PC-9 (cell line): ENCODE measurements at places on chromosomes 1 and 21. TPM values are rescaled to one million over a fixed set of nuclear protein-coding genes. Genes with fewer than 3 reads are reported as not detected.
A peak's percentile ranks its signal among the peaks of the same experiment; 100 is the strongest.

DNA sequence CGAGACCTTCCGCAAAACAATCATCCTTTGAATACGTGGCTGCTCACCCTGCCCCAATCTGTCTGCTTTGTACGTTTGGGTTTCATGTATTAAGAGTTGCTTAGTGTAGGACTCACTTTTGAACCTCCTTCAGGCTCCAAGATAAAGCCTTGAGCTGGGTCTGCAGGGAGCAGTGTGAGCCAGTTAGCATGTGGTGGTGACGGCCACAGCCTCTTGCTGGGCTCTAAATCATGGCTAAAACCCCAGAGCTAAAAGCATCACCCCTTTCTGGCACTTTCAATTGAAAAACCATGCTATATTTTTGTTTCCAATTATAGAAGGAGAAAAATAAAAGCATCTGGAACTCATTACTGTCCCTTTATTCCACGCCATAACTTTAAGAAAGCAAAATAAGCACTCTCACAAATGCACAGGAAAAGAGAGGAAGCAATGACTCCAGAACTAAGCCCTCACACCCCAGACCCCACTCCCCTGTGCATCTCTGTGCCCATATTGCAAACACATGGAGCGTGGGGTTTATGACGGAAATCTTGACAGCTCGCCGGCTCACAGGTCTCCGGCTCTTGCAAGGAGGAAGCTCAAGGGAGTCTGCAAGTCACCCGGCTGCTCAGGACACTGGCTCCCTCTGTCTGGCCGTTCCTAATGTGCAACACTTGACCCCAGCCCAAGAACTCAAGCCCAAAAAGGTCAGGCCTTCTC, 135.5 kb downstream of the MIS18A start:
- H3K27ac ChIP-seq, result no peak overlapping the region
- H3K27me3 ChIP-seq, result peaks cover 37% of the 10 kb centered on the region
- H3K4me1 ChIP-seq, result no peaks in the 10 kb centered on the region
- H3K36me3 ChIP-seq, result no peaks in the 10 kb centered on the region

GRCh38 chr1:87958201-87958600, 629.5 kb downstream of the LMO4 start:
- H3K27me3 ChIP-seq, result no peaks in the 10 kb centered on the region
- no peak for DNase-seq
- no peaks in the 10 kb centered on the region for H3K4me1 ChIP-seq
- no peak overlapping the region for H3K27ac ChIP-seq
- H3K36me3 ChIP-seq, result no peaks in the 10 kb centered on the region
- no peak overlapping the region for H3K4me3 ChIP-seq

Gene CA6
- total RNA-seq, result not detected in 2 replicates

Gene OR14K1
- not detected in 2 replicates for total RNA-seq

GRCh38 chr21:36193200-36193599, 36.6 kb downstream of the DOP1B start:
- DNase-seq, result peak; percentile 59
- peak overlapping the region; percentile 22; the same call in 1 of the 2 replicates for H3K27ac ChIP-seq
- H3K4me3 ChIP-seq, result no peak overlapping the region
- H3K36me3 ChIP-seq, result no peaks in the 10 kb centered on the region

- no peaks in the 10 kb centered on the region for H3K4me1 ChIP-seq
- H3K4me3 ChIP-seq, result no peak overlapping the region
- no peak overlapping the region for H3K27ac ChIP-seq
- no peaks in the 10 kb centered on the region for H3K36me3 ChIP-seq
Measured at GRCh38 chr1:19476450-19477190, 8.7 kb downstream of the CAPZB start.

GRCh38 chr1:117809764-117810163, 119.7 kb downstream of the GDAP2 start:
- no peaks in the 10 kb centered on the region for H3K36me3 ChIP-seq
- H3K27ac ChIP-seq, result no peak overlapping the region
- H3K27me3 ChIP-seq, result no peaks in the 10 kb centered on the region
- no peak for DNase-seq
- H3K4me3 ChIP-seq, result no peak overlapping the region

Gene KIAA0040
- total RNA-seq, result 8.8 and 9.5 TPM in 2 replicates

Gene TRIM67
- total RNA-seq, result not detected in 2 replicates

- no peak for DNase-seq
- H3K4me3 ChIP-seq, result no peak overlapping the region
Measured at GRCh38 chr1:177278626-177279390, 108.0 kb downstream of the BRINP2 start.

DNA sequence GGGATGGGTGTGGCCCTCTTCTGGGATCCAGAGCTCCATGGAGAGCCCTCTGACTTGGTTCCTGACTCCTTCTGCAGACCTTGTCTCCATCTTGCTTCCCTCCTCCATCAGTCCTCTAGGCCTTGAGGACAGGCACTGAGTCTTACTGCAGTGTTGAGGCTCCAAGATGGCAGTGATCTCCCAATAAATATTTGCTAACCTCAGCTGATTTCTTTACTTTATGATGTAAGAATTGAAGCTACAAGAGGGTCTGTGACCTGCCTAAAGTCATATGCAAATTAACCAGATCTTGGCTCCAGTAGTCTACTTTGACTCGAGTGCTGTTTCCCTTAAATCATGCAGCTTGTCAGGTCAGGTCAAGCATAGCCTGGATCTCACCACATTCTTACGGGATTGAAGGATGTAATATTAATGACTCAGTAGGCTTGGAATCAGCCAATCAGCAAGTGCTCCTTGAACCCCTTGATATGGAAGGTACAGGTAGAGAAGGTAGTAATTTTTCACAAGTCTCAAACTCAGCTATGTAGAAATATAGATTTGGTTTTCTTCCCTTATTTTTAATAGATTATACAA, 93.0 kb downstream of the CLIC6 start:
- no peak overlapping the region for H3K27ac ChIP-seq
- no peaks in the 10 kb centered on the region for H3K27me3 ChIP-seq
- no peaks in the 10 kb centered on the region for H3K36me3 ChIP-seq

Gene DPYD
- total RNA-seq, result 20.0 and 24.1 TPM in 2 replicates

Gene SNX27
- total RNA-seq, result 24.6 and 40.1 TPM in 2 replicates

Gene APCS
- not detected in 2 replicates for total RNA-seq

DNA sequence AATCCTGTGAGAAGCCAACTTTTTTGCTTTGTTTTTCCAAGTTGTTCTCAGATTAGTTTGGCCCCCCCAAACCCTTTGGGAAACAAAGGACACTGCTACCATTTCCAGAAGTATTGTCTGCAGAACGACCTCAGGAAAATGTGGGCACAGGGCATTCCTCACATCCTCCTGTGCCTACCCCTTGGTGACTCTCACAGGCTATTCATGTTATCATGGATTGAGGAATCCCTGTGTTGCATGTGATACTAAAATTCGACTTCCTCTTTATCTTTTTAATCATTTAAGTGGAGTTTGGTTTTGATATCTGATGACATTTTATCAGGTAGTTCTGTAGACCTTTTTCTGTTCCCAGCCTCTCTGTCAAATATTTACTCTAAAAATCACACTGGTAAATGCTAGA, 184.5 kb downstream of the FASLG start:
- H3K36me3 ChIP-seq, result no peaks in the 10 kb centered on the region
- H3K27me3 ChIP-seq, result no peaks in the 10 kb centered on the region
- peaks cover 6% of the 10 kb centered on the region for H3K4me1 ChIP-seq
- H3K27ac ChIP-seq, result no peak overlapping the region

Gene HPCA
- not detected in 2 replicates for total RNA-seq

DNA sequence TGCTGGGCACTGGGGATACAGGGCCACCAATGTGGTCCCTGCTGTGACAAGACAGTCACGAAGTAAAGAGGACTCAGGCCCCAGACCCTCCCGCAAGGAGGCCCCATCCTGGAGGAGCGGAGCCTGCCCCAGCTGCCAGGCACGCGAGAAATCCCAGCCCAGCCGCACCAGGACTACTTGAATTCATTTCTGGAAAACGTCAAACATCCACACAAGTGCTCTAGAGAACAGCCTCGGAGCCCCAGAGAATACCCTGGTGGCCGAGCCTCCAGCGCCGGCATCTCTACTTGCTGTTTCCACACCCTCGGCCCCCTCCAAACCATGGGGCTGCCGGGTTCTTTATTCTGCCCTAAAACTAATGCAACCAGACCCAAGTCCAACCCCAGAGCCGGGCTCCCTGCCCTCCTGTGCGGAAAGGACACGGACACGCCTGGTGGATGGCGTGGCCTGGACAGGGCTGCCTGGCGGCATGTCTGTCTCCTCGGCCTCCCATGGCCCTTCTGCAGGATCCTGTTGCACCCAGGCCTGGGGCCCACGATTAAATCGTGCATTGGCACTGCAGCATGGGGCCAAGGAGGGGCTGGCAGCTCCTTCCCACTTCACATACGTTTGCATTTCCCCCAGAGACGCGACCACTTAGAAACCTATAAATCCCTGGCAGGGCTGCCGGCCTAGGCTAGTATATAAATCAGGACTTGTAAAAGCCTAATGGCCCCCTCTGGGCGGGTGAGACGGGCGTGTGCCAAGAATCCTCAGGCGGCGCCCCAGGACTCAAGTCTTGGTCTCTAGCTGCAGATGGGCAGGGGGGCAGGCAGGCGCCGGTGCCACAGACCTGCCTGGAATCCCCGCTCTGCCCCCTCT, 41.2 kb downstream of the DMRTB1 start:
- peaks cover 17% of the 10 kb centered on the region for H3K27me3 ChIP-seq
- DNase-seq, result no peak
- H3K4me3 ChIP-seq, result no peak overlapping the region

Gene TCHH
- total RNA-seq, result 0.04 TPM in 1 of 2 replicates, not detected in the other

- H3K27me3 ChIP-seq, result peaks cover 3% of the 10 kb centered on the region; the same call in 1 of the 2 replicates
- H3K4me3 ChIP-seq, result no peak overlapping the region
- no peaks in the 10 kb centered on the region for H3K36me3 ChIP-seq
- H3K4me1 ChIP-seq, result no peaks in the 10 kb centered on the region
- DNase-seq, result no peak
Measured at GRCh38 chr1:29752141-29752540, 515.8 kb downstream of the PTPRU start.

- no peak for DNase-seq
- no peaks in the 10 kb centered on the region for H3K4me1 ChIP-seq
- no peak overlapping the region for H3K27ac ChIP-seq
- no peaks in the 10 kb centered on the region for H3K36me3 ChIP-seq
- no peaks in the 10 kb centered on the region for H3K27me3 ChIP-seq
- no peak overlapping the region for H3K4me3 ChIP-seq
Measured at GRCh38 chr1:97893844-97894243, 27.0 kb downstream of the DPYD start.

- no peak overlapping the region for H3K4me3 ChIP-seq
- H3K36me3 ChIP-seq, result no peaks in the 10 kb centered on the region
- no peak for DNase-seq
- H3K4me1 ChIP-seq, result no peaks in the 10 kb centered on the region
- no peaks in the 10 kb centered on the region for H3K27me3 ChIP-seq
- H3K27ac ChIP-seq, result no peak overlapping the region
Measured at GRCh38 chr21:46124083-46124925, 26.4 kb downstream of the COL6A2 start.

Gene INTS11
- total RNA-seq, result 130 and 150 TPM in 2 replicates

GRCh38 chr1:87958716-87959115, 630.0 kb downstream of the LMO4 start:
- DNase-seq, result no peak
- H3K27me3 ChIP-seq, result no peaks in the 10 kb centered on the region
- no peaks in the 10 kb centered on the region for H3K4me1 ChIP-seq
- H3K36me3 ChIP-seq, result no peaks in the 10 kb centered on the region
- no peak overlapping the region for H3K27ac ChIP-seq

Gene LDLRAD1
- 1.6 TPM in 2 replicates for total RNA-seq

- H3K27ac ChIP-seq, result no peak overlapping the region
- no peak overlapping the region for H3K4me3 ChIP-seq
- no peaks in the 10 kb centered on the region for H3K36me3 ChIP-seq
- no peak for DNase-seq
- no peaks in the 10 kb centered on the region for H3K4me1 ChIP-seq
Measured at GRCh38 chr1:19495799-19496526, 10.6 kb upstream of the CAPZB start.

DNA sequence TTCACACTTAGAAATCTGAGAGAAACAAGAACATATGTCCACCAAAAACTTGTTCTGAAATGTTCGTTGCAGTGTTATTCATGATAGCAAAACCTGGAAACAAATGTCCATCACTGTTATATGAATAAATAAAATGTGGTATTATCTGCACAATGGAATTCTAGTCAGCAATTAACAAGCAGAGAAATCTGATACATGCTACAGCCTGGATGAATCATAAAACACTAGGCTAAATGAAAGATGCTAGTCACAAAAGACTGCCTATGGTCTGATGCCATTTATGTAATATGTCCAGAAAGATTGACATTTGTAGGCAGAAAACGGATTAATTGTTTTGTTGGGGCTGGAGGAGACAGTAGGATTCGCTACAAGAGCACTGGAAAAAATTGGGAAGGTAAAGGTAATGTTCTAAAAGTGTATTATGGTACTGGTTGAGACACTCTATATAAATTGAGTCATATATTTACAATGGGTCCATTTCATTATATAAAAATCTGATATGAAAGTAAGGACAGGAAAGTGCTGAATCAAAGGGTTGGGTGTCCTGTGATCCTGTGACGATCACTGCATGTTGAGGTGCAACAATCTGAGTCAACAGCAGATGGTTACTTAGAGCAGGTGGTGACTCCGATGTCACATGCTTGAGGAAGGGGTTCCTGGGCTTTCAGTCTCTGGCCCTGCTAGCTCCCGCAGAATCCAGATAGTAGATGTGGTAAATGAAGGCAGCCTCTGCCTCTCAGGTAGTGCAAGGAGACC, 102.1 kb upstream of the NBPF4 start:
- H3K27me3 ChIP-seq, result no peaks in the 10 kb centered on the region
- DNase-seq, result no peak
- H3K36me3 ChIP-seq, result no peaks in the 10 kb centered on the region
- H3K27ac ChIP-seq, result no peak overlapping the region

Gene CD84
- not detected in 2 replicates for total RNA-seq

GRCh38 chr1:12345350-12346217, 115.8 kb downstream of the VPS13D start:
- DNase-seq, result no peak
- H3K27me3 ChIP-seq, result no peaks in the 10 kb centered on the region
- H3K4me1 ChIP-seq, result no peaks in the 10 kb centered on the region
- no peak overlapping the region for H3K4me3 ChIP-seq
- no peak overlapping the region for H3K27ac ChIP-seq

Gene TMEM82
- not detected in 2 replicates for total RNA-seq

DNA sequence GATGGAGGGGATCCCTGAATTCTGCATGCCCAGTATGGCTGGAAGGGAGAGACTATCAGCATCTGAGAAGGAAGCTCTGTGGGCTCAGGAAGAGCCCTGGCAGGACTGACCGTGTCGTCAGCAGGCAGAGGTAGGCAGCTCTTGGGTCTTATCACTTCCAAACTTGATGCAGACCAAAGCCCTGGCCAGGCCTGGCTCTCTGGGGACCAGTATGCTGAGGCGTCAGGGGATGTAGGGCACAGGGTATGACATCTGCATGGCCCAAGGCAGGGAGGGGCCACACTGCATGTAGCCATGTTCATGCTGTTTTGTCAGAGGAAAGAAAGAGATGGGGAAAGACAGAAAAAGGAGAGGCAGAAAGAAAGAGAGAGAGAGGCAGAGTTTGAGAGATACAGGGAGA, 6.3 kb downstream of the FGR start:
- peaks cover 5% of the 10 kb centered on the region; the same call in 1 of the 2 replicates for H3K4me1 ChIP-seq
- H3K27ac ChIP-seq, result no peak overlapping the region
- no peak for DNase-seq
- no peak overlapping the region for H3K4me3 ChIP-seq
- H3K27me3 ChIP-seq, result peaks cover 5% of the 10 kb centered on the region; the same call in 1 of the 2 replicates

Gene HOOK1
- total RNA-seq, result 23.7 and 27.9 TPM in 2 replicates

Gene ARHGEF10L
- total RNA-seq, result 21.6 and 25.4 TPM in 2 replicates

GRCh38 chr1:220528679-220529501, 954 bp downstream of the MARK1 start:
- H3K36me3 ChIP-seq, result no peaks in the 10 kb centered on the region
- H3K27ac ChIP-seq, result no peak overlapping the region
- H3K4me3 ChIP-seq, result peak overlapping the region; percentile 97
- H3K27me3 ChIP-seq, result no peaks in the 10 kb centered on the region

GRCh38 chr1:212504171-212504803, 71.6 kb downstream of the NENF start:
- DNase-seq, result no peak
- no peaks in the 10 kb centered on the region for H3K4me1 ChIP-seq
- no peaks in the 10 kb centered on the region for H3K36me3 ChIP-seq
- H3K27me3 ChIP-seq, result no peaks in the 10 kb centered on the region
- no peak overlapping the region for H3K4me3 ChIP-seq
